DMS79 (cell line): ENCODE measurements at places on chromosomes 12 and 14.
A peak's percentile ranks its signal among the peaks of the same experiment; 100 is the strongest.

DNA sequence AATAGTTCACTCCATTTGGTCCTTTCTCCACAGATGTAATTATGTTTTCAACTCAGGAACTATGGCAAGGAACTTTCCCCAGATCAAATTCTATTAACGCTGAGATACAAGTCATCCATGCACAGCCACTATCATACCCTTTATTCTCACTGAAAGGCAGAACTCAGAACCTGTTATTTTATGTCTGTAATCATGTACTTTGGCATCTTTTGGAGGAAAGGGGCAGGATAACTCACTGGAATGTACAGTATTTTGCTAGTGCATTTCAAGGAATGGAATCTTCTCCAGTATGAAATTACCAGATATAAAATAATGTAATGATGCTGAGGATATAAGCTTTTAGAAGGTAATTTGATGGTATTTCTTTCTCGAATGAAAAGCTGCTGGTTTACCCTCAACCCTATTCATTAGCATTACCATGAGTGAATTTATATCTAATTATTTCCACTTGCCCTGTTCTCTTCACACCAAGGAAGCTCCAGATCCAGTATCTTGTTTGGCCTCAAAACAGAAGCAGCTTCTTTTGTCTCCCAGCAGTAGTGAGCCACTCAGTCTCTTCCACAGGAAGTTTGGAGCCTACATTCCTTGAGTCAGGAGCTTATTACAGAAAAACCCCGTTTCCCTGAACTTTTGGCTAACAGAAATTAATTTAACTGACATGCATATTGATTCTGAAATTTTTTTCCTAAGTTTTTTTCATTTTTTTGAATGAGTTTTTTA is 10.0 kb upstream of the AMHR2 start:
- no peak for DNase-seq

DNA sequence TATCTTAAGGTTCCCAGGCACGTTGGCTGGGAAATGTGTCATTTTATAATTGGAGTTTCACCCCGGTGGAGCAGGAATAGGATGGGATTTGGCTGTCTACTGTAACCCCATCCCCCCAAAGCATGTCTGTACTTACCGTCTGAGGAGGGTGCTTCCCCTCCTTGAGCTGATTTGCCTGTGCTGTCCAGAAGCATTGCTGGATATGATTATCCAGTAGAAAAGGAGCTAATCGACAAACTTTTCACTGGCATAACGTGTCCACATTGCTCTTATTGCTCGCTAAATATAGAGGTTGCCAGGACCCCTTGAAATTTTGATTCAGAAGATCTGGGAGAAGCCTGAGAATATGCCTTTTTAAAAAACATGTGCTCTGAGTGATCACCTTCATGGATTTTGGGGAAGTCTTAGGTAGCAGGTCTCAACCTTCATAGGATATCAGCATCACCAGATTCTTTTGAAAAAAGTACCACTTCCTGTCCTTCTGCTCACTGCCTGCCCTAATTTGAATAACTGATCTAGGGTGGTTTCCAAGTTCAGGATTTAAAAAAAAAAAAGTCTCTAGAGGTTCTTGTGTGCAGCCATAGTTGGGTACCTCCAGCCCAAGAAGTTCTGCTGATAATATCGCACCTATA is 80.4 kb upstream of the KCNA1 start:
- DNase-seq = no peak

- DNase-seq = no peak
Measured at GRCh38 chr12:56413392-56413791, 35.8 kb downstream of the TIMELESS start.

DNA sequence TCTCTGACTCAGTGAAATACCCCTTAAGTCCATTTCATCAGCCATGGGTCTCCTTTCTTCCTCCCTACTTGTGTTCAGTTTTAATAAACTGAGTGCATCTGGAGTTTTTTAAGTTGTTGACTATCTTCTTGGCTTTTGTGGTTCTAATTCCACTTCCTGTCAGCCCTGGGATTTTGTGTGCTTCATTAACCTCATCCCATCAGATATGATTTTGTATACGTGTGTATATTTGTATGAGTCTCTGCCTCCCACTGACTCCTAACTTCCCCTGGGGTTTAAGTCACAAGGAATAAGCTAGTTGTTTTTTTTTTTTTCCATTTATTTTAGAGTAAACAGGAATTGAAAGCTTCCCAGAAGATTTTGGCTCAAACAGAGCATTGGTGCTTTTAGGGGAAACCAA is 62.7 kb downstream of the TTLL5 start:
- no peak for DNase-seq

- DNase-seq = no peak
Measured at GRCh38 chr12:154058-154457, 59.9 kb downstream of the SLC6A12 start.

GRCh38 chr14:93879362-93879983 is 47.7 kb upstream of the FAM181A start:
- DNase-seq = no peak

GRCh38 chr12:47121146-47121545 is 41.4 kb upstream of the AMIGO2 start:
- DNase-seq = no peak

DNA sequence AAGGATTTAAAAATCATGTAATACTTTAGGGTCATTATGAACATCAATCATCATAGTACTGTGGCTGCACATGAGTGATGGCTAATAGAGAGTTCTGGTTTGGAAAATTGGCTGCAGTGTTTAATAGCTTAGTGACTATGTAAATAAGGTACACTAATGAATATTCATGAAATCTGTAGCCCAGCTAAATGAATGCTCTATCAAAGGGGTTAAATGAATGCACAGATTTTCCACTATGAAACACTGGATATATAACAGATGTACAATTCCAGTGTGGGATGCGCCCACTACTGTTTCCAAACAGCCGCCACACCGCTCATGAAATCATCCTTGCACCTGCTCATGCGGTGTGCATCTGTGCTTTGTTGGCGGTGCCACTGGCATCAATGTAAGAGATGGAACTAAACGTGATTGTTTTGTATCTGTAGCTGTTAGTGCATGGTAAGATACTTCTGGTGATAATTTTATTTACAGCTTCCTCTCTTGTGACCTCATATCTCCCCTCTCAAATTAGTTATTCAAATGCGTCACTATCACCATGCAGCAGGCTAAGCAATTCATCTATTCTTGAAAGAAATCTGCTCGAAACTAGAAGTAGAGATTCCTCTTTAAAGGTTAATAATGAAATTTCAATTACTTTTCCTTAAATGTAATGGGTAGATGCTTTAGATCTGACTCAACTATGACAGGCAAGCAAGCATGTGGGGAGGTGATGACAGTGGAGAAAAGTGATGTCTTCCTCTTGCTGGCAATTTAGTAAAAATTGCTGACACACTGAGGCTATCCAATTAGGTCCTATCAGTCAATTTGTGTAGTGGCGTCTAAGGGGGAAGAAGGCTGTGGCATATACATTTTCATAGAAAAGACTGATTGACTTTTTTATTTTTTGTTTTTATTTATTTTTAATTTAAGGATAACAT is 433.6 kb downstream of the AEBP2 start:
- no peak for DNase-seq

DNA sequence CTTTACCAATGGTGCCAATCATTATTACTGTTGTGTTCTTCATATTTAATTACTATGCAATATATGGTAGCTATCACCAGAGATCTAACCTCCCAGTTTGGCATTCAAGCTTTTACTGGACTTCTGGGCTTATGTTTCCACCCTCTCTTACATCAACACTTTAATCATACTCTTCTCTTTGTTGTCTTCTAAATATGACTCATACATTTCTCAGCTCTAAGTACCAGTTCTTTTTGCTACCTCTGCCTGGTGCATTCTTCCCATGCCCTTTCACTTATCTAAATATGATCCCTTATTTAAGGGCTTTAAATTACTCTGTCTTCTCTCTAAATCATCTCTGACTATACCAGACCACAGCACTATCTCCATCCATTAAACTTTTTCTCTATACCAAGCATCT is 246.1 kb upstream of the CCDC196 start:
- DNase-seq = no peak

GRCh38 chr12:14393751-14394150 is 28.3 kb downstream of the ATF7IP start:
- no peak for DNase-seq

DNA sequence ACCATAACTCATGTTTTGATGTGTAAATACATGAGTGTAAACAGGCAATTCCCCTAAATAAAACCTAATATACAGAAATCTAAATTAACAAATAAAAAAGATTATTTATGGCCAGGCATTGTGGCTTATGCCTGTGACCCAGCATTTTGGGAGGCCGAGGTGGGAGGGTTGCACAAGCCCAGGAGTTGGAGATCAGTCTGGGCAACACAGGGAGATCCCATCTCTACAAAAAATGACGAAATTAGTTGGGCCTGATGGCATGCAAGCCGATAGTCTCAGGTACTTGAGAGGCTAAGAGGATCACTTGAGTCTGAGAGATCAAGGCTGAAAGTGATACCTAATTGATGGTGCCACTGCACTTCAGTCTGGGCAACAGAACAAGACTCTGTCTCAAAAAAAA is 48.7 kb downstream of the BCAT1 start:
- no peak for DNase-seq

- no peak for DNase-seq
Measured at GRCh38 chr12:115203701-115204100, 519.7 kb upstream of the TBX3 start.

- no peak for DNase-seq
Measured at GRCh38 chr12:114895827-114896226, 211.9 kb upstream of the TBX3 start.

DNA sequence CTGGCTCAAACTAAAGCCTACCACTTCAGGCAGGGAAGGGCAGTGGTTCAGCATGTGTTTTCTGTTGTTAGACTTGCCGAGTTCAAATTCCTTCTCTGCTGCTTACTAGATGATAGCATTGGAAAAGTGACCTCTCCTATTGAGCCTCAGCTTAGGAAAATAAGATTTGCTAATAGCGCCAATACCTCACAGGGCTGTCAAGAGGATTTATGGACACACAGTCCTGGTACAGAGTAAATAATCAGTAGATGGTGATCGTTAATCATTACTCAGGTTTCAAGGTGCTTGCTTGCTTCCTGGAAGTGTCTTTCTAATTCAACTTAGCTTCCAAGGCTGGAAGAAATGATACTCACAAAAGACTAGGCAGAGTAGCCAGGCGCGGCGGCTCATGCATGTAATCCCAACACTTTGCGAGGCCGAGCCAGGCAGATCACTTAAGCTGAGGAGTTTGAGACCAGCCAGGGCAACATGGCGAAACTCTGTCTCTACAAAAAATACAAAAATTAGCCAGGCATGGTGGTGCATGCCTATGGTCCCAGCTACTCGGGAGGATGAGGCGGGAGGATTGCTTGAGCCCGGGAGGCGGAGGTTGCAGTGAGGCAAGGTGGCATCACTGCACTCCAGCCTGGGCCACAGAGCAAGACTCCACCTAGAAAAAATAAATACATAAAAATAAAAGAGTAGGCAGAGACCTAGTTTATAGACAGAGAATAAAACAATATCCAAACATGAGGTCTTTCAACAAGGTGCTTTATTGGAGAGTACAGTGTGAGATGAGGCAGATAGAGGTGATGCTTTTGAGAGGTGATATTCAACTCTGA is 6.0 kb downstream of the PLA2G1B start:
- DNase-seq = no peak

GRCh38 chr12:114902665-114903064 is 218.7 kb upstream of the TBX3 start:
- DNase-seq = peak; percentile 98

- no peak for DNase-seq
Measured at GRCh38 chr12:11981121-11981733, 89.5 kb upstream of the BCL2L14 start.

- no peak for DNase-seq
Measured at GRCh38 chr12:53145383-53146260, 34.9 kb upstream of the ZNF740 start.

GRCh38 chr14:21711360-21711961 is 37.8 kb upstream of the OR4E1 start:
- no peak for DNase-seq

DNA sequence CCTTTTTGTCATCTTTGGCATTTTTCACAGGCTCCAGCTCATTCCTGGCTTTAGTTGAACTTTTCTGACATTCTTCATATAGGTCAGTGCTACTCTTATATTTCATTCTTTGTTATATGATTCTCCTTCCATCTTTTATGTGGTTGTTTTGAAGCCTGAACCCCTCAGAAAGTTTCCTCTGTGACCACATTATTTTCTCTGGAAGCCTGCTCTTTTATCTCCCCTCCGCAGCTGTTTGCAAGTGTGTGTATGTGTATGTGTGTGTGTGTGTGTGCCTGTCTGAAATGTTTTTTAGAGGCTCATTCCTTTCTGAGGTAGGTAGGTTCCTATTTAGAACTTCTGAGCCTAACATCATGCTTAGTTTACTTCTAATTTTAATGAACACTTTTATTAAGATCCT is 47.6 kb downstream of the ANO4 start:
- DNase-seq = no peak

DNA sequence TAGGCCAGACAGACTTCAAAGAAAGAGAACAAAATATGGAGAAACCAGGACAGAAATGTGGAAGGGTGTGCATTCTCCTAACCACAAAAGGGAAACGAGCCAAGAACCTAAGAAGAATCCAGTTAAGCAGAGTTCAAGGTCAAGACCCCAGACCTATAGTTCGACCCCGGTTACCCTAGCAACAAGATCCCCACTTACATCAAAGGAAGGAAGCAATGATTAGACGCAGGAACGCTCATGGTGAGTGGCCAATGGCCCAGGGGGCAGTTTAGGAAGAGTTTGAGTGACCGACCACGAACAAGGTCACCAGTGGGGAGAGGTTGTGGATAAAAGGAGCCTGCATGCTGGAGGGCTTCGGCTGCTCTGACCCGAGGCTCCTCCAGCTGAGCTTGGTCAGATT is 36.2 kb downstream of the OAS2 start:
- DNase-seq = no peak

GRCh38 chr12:131674373-131674772 is 36.5 kb upstream of the SFSWAP start:
- DNase-seq = no peak

- no peak for DNase-seq
Measured at GRCh38 chr12:9130244-9130643, 14.5 kb upstream of the A2M start.

DNA sequence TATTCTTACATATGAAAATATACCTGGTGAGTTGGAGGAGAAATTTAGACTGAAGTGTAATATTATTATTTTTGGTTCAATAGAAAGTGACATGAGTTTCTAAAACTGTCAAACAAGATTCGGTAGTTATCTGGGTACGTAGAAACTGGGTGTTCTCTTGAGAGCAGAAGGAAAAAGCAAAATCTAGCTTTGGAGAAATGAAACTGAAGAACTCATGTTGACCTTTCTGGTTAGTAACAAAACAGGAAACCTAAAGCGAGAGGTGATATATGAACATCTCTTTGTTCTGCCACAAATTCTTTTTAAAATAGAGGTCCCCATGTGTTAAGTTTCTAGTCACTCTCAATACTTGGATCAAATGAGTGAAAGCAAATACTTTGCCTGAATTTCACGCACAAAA is 401.7 kb downstream of the TRHDE start:
- no peak for DNase-seq

- no peak for DNase-seq
Measured at GRCh38 chr12:47811581-47812484, 7.9 kb downstream of the HDAC7 start.
